GM12865 (cell line): ENCODE measurements at places on chromosomes 1 and 21.

DNA sequence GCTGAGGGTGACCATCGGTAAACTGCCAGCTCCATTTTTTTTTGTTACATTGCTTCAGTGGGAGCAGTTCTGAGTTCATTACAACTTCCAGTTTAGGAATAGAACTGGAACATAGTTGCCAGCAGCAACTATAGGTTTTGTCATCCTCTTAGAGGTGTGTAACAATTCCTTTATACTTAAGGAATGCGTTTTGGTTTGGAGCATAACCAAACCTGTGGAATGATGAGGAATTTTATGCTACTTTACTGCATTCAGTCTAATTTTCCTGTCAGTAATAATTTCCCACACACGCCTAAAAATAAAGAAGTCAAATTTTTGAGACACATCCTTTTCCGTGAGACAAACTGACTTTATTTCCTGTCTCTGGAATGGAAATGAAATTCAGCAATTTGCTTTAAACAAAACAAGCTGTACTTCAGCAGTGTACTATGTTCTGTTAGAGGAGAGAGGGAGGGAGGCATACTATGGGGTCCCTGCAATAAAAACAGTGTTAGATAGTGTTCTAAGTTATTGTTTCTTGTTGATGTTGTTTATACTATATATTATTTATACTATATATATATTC lies 4.8 kb upstream of the AMPD1 start:
- DNase-seq: no peak

- peak; percentile 72 for DNase-seq
Measured at GRCh38 chr1:8858888-8859706, 19.4 kb downstream of the ENO1 start.

GRCh38 chr1:52179073-52179472 lies 37.2 kb downstream of the ZFYVE9 start:
- DNase-seq: no peak

DNA sequence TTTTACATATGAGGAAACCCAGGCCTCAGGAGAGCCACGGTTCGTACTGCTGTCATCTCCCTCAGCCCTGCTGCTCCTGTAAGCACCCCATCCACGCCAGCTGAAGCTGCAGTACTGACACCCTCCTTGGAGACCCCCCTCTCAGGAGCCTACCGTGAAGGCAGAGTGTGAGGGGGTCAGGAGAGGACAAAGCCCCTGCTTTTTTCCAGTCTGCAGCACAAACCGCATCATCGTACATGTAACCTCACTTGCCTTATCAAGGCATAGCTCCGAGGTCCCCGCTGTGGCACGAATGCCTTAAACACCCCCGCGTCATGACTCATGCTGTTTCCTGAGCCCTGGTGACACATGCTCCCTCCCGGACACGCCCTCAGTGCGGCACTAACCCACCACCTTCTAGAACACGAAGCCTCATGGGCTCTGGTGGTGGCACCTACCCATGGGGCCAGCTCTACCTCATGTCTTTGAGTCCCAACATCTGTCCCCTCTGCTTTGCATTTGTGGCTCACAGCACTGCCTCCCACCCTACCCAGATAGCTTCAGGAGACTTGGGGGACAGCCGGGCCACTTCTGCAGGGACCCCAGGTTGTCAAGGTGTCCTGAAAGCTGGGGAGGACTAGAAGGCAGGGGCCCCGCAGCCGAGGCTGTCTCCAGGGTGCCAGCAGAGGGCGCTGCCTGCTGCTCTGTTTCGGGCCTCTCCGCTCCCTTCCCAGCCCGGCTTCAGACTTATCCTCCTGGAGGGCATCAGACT lies 4.9 kb downstream of the SH3BGRL3 start:
- peak; percentile 80 for DNase-seq

DNA sequence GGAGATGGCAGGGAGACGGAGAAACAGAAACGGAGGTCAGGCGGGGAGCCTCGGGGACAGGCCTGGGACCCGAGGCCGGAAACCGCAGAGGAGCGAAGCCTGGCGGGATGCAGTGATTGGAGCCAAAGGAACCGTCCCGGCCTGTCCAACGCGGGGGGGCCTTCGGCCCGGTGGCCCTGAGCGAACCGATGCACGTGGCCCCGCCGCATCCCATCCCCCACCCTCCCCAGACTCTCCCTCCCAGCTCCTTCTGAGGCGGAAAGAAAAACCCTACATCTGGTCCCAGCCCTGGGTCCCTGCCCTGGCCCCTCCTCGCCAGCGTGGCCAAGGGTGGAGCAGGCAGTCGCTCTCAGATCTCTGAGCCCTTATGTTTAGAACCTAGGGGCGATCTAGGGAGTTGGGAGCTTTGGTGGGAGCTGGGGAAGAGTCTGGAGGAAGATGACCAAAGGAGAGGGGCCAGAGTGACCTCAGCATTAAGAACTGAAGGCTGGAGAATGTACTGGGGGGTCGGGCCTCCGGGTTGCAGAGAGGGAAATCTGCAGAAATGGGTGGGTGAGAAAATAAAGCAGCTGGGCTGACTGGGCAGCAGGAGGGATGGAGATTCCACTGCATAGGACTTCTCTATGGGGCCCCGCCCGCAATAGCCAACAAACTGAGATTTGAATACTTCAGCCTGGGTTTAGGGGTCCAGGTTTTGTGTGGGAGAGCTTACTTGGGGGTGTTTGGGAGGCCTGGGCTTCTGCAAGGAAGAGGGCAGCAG lies 1.5 kb upstream of the CRABP2 start:
- no peak for DNase-seq

DNA sequence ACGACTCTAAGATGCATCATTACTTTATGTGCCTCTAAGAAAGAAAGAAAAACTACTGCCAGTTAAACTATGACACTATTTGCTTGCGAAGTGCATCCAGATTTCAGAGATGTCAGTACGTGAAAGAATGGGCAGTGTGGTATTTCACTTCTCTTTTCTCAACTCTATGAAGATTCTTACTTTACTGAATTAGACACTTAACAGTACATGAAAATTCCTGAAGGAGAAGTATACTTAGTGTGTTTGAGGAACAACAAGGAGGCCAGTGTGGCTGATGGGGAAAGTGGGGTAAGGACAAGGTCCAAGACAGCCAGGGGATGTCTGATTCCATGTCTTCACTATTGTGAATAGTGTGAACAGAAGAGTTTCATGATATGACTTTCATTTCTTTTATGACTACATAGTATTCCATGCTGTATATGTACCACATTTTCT lies 53.9 kb upstream of the HSD17B7 start:
- peak; percentile 57 for DNase-seq

GRCh38 chr1:192539297-192540092 lies 36.1 kb upstream of the RGS1 start:
- no peak for DNase-seq

DNA sequence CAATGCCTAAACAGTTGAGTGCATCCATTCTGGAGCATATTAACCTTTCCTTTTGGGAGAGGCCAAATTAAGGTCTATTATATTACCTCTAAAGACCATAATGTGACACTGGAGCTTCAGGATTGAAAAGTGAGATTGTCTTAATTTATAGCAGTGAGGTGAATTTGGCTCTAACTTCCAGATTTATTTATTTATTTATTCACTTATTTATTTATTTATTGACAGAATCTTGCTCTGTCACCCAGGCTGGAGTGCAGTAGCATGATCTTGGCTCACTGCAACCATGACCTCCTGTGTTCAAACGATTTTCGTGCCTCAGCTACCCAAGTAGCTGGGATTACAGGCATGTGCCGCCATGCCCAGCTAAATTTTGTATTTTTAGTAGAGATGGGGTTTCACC lies 19.1 kb downstream of the ZCCHC17 start:
- no peak for DNase-seq

GRCh38 chr1:109884242-109884891 lies 26.3 kb upstream of the CSF1 start:
- no peak for DNase-seq

GRCh38 chr1:21341022-21341421 lies 50.8 kb upstream of the ECE1 start:
- DNase-seq: no peak

DNA sequence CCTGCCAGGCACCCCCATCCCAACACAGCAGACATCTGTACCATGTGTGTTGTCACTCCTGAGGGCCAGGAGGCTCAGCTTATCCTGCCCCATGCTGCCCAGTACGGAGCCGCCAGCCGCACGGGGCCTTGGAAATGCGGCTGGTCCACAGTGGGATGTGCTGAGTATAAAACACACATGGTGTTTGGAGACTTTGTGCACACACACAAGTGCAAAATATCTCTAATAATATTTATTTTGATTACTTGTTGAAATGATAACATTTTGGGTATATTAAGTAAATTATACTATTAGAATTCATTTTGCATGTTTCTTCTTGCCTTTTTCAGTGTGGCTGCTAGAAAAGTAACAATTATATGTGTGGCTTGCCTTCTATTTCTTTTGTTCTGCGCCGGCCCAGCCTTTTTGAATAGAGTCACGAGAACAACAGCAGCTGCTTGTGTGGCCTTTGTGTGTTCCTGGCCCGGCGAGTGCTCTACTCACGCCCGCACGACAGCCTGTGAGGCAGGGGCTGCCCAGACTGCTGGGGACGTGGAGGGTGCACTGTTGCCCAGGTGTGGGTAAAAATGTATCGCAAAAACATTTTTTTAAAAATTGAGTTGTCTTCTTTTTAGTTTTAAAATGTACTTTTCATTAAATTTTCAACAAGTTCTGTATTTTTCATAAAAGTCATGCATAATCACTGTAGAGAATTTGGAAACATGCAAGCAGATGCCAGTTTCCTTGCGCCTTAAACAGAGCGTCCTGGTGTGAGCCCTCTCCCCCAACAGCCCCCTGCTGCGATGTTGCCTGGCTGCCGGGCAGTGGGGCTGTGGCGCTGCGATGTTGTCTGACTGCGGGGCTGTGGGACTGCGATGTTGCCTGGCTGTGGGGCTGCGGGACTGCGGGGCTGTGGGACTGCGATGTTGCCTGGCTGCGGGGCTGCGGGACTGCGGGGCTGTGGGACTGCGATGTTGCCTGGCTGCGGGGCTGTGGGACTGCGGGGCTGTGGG lies 35.5 kb downstream of the COQ8A start:
- DNase-seq: no peak

DNA sequence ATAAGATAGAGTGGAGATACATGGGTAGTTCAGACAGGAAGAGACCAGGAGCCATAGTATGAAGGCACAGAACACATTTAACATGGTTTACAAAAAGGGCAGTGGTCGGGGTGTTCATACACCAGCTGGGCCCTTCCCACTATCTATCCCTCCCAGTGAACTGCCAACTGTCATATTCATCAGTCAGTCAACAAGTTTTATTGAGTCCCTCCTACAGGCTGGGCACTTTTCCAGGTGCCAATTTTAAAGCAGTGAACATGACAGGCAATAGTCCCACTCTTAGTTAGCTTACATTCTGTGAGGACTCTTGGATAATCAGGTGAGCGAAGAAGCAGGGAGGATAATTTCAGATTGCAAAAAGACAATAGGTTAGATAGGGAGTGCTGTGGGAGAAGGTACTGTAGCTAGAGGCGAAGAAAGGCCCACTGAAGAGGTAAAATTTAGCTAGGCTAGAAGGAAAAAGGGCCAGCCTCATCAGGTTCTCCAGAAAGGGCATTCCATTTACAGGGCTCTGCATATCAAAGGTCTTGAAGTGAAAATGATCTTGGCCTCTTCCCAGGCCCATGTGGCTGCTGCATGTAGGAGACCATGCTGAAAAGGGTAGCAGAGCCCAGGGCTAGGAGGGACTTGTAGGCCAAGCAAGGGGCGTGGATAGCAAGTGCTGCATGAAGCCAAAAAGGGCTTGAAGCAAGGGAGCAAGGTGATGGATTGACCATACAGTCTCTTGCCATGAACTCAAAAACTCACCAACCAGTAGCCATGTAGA lies 274.7 kb upstream of the SNX7 start:
- no peak for DNase-seq

DNA sequence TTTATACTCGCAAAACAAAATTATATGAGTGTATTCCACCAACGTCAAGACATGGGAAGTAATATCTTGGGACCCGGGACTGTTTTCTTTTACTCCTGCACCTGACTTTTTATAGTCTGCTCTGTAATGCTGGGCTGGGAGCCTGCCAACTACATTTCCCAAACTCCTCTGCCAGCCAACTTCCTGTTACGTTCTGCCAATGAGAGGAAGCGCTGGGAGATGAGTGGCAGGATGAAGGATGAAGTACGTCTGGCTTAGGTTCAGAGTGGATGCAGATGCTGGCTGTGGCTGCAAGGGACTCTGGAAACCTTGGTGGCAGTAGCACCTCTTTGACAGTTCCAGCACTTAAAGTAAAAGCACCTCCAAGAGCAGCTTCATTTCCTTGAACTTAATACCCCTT lies 59.6 kb downstream of the USP24 start:
- DNase-seq: no peak

DNA sequence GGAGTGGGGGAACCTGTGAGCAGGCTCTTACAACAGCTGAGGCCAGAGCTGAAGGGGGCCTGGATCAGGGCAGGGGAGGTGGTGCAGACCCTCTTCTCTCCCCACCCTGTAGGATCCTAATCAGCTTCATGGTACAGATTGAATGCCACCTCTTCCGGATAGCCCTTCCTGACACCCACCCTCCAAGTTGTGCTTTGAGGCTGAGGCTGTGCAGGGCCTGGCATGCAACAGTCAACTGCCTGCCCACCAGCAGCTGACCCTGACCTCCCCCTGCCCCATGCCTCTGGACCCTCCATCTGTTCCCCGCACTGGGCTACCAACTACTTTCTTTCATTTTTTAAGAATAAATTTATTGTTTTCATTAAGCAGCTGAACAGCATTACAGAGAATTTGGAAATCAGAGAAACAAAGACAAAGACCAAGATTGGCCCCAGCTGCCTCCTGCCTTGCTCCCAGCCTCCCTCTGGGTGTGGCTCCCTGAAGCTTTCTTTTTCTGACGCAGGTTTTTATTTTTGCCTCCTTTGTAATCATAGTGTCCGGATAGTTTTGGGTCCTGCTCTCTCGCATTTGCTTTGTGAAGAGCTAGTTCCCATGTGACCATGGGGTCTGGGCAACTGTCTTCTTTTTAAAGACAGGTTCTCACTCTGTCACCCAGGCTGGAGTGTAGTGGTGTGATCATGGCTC lies 12.8 kb downstream of the ZNF362 start:
- DNase-seq: no peak

GRCh38 chr1:224632921-224633321 lies 16.8 kb downstream of the CNIH3 start:
- no peak for DNase-seq

GRCh38 chr1:19644681-19645410 lies 735 bp downstream of the NBL1 start:
- peak; percentile 53 for DNase-seq

DNA sequence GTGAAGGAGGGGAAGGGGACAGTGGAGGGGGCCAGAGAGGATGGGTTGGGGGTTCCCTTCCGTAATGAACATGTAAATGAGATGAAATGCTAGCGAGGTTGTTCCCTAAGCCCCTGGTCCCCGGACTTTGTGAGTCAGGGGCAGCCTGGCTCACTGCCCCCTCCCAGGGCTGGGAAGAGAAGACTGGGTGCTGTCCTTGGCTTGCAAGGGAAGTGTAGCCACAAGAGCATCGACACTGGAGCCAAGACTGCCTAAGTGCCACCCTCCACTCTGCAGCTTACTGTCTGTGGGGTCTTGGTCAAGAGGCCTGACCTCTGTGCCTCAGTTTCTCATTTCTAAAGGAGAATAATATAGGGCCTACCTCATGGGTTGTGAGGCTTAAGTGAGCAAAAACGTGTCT lies 483 bp downstream of the PEAR1 start:
- DNase-seq: no peak

DNA sequence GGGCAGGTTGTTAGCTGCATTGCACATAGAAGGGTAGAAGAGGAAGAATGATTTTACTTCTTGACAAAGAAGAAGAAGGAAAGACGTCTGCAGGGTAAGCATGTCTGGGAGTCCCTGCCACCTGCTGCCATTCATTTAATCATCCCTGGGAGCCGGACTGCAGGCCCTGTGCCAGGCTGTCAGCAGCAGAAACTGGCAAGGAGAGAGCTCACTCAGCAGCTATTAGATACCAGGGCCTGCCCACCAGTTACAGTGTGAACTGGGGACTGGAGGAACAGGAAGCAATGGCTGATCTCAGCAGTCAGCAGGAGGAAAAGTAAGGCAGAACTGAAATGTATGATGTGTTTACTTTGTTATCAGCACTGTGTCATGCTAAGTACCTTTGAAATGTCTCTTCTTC lies 75.7 kb upstream of the C1orf87 start:
- no peak for DNase-seq
